ENCODE measurements at places on chromosomes 12 and 14.

- DNase-seq: no peak
Measured at GRCh38 chr12:47393403-47393790, 312.4 kb downstream of the RPAP3 start.

GRCh38 chr14:51868405-51868804 lies 8.0 kb downstream of the GNG2 start:
- no peak for DNase-seq

DNA sequence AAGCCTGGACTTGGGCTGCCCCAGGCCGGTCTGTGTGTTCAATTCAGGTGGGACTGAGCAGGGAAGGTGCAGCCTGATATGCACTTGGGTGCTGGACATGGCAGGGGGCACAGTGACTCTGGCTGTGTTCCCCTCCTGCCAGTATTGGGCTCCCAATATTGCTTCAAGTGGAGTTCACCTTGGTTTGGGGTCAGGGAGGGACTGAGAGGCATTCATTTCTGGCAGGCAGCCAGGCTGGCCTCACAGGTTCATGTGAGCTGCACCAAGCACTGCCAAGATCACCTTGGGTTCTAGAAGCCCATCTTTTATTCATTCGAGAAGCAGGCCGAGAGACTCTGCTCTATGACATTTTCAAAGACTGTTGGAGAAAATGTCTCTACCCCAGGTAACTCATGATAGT lies 245.0 kb downstream of the CHST11 start:
- DNase-seq: no peak

DNA sequence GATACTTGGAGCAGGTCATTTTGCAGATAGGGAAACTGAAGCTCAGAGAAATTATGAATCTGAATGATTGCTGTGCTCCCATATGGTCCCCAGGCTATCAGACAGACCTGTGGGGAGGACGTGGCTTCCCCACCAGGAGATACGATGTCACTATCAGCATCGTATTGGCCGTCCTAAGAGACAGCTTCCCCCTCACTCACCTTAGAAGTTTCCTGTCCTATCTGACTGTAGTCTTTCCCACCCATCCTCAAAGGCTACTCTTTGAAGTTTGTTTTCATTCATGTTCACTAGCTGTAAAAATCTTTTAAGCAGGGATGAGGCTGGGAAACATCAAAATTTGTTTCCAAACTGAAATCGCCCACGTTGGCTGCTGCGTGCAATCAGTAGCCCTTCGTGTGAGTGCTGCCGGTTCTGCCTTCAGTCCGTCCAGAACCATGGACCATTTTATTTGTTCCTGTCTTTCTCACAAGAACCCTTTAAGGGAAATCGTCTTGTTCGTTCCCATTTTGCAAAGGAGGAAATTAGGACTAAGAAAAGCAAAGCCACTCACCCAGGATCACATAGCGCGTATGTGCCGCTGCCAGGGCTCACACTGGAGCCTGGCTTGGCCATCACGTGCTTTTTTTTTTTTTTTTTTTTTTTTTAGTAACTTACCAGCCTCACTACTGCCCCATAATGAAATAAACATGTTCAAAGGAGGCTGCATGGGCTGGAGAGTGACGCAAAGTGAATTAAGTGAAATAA lies 1.0 kb upstream of the KDM2B start:
- no peak for DNase-seq

- DNase-seq: no peak
Measured at GRCh38 chr14:50524060-50524459, 8.3 kb downstream of the MAP4K5 start.

- peak; percentile 26 for DNase-seq
Measured at GRCh38 chr12:1947081-1947480, 28.6 kb upstream of the CACNA2D4 start.

DNA sequence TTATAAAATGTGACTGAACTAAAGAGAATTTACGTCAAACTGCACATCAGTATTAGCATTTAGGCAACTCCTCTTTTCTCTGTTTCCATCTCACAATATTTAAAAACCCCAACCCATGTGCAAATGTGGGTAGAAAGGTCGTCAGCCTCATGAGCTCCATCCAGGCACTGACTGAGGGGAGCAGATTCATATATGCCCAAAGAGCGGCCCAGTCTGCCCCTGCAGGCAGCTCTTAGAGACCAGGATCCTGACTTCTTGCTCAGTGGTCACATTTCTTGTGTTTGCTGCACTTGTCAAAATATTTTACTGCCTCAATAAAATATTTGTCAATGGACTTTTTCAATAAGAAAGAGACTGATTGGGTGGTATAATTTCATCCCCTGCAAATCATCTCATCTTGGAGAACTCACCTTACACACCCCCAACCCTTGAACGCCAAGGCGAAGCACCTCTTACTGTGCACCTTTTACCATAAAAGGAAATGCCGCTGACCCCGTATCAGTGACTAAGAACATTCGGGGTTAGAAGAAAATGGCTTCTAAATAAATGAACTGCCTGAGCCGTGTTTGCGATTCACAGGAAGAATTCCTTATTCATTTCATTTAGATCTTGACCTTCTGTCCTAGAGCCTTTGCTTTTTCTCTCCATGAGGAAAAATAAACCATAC lies 418.8 kb downstream of the BCL11B start:
- DNase-seq: no peak

GRCh38 chr12:101759396-101760047 lies 20.3 kb upstream of the SYCP3 start:
- DNase-seq: no peak

DNA sequence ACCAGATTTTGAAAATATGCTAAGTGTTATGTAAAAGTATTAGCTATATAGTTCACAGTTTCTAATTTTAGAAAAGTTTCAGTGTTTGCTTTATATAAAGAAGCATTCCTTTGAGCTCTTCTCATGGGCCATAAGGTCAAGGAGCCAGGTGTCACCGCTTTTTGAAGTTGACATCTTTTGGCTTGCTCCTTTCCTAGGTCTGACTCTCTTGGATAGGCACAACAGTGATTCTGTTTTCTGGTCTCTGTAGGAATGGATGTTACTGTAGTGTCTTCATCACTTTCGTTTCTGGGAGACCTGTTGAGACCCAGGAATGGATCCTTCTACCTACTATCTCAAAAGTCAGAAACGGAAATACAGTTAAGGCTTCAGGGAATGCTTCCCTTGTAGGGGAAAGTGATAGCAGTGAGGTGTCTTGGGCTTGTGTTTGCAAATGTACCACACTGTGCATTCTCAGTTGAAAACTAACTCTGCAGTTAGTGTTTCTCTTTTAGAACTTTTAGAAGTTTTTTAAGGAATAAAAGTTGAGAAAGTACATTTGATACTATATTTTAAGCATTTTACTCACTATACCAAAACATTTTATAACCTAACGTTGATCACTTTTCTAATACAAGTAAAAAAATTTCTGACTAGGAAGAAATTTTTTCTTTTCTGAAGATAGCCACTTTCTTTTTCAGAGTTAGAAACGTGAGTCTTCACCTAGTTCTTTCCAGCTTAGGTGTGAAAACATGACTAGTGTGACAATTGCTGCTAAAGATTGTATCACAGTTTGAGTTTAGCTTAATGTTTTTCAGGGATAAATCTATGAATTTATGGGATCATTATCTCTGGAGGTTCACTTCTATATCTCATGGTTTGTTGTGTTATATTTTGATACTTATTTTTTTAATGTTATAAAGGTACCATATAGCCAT lies 20.8 kb downstream of the VRK1 start:
- DNase-seq: no peak

- DNase-seq: no peak
Measured at GRCh38 chr14:99803106-99803775, 10.0 kb downstream of the EML1 start.

GRCh38 chr12:125263385-125263784 lies 198.2 kb downstream of the AACS start:
- no peak for DNase-seq

GRCh38 chr12:579420-580110 lies 83.7 kb downstream of the NINJ2 start:
- no peak for DNase-seq

DNA sequence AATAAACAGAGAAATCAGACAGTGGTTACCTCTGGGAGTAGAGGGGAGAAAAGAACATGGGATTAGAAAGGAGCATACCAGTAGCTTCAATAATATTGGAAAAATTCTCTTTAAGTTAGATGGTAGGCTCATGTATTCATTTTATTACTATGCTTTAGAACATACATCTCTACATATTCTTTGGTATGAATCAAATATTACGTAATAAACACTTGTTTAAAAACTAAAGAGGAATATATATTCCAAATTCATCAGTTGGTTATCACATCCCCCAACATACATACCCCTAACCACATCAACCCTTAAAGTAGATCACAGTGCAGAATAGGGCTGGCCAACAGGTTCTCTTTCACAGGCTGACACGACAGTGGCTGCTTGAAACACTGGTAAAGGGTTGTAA lies 5.6 kb downstream of the RPAP3 start:
- DNase-seq: no peak

DNA sequence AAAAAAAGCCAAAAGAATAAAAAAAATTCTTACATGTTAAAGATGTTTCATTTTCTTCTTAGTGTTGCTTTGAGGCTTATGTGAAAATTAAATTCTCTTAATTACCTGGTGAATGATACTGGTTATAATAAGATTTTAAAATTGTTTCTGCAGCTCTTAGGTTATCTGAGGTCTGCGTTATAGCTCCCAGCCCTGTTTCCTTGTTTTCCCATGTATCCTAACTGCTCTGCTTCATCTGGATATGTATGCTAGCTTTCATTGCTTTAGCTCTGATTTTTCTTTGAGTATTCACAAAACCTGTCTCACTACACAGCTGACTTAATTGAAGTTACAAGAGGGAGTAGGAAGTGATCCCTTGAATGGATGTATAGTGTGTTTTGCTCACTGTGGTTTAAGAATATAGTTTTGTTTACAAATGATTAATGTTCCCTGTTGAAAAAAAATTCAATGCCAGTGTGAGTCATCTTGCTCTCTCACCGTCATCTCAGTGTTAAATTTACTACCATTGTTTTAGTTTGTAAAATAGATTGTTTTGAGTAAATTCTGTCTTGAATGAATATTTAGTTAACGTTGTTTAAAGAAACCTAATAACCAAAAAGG lies 26.8 kb downstream of the CPSF6 start:
- DNase-seq: peak; percentile 15
